ENCODE measurements at places on chromosomes 7 and 10.

DNA sequence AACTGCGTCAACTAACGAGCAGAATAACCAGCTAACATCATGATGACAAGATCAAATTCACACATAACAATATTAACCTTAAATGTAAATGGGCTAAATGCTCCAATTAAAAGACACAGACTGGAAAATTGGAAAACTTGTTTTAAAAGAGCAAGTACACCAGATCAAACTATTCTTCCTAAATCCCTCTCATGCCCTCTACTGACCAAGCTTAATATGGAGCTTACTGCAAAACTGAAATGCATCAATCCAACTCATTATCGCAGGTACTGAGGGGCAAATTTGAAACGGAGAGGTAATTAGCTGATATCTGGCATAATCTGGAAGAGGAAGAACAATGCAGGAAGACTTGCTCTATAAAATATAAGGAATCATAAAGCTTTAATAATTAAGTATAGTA lies 1223.8 kb downstream of the NXPH1 start:
- DNase-seq, result no peak

- peak; percentile 25 for DNase-seq
Measured at GRCh38 chr10:119132521-119133345, 28.8 kb downstream of the DENND10 start.

DNA sequence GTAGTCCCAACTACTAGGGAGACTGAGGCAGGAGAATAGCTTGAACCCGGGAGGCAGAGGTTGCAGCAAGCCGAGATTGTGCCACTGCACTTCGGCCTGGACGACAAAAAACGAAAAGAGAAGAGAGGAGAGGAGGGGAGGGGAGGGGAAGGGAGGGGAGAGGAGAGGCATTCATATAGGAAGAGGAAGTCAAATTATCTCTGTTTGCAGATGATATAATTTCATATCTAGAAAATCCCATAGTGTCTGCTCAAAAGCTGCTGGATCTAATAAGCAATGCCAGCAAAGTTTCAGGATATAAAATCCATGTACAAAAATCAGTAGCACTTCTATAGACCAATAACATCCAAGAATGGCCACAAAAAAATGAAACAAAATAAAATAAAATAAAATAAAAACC lies 120.3 kb downstream of the LMBR1 start:
- no peak for DNase-seq

DNA sequence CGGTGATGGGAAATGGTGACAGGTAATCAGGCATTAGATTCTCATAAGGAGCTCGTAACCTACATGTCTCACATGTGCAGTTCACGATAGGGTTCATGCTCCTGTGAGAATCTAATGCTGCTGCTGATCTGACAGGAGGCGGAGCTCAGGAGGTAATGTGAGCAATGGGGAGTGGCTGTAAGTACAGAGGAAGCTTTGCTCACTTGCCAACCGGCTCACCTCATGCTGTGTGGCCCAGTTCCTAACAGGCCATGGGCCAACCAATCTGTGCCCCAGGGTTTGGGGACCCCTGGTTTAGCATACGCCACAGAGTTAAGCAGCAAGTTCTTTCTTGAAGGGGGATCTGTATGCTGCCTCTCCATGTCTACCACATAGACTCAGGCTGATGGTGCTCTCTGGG lies 133.1 kb downstream of the IQUB start:
- no peak for DNase-seq

- no peak for DNase-seq
Measured at GRCh38 chr7:129006636-129007414, 48.1 kb downstream of the TNPO3 start.

DNA sequence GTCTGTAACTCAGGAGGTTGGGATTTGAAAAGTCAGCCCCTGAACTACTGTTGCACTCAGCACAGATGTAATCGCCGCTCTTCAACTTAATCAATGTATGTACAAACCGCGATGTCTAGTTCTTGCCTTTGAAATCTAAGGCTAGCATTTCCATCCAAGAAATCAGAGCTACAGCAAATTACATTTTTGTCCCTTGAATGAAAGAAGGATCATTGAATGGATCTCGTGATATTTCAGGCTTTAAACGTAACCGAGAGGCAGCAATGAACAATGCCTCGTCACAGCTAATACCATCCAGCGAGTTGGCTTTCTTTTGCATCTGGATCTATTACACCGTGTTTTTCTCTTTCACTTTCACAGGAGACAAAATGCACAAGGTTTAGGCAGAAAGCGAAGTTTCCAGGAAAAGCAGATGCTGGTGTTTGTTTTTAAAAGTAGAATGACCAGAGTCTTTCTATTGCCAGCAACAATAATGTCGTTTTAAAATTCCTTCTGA lies 5.5 kb downstream of the SKIDA1 start:
- no peak for DNase-seq

DNA sequence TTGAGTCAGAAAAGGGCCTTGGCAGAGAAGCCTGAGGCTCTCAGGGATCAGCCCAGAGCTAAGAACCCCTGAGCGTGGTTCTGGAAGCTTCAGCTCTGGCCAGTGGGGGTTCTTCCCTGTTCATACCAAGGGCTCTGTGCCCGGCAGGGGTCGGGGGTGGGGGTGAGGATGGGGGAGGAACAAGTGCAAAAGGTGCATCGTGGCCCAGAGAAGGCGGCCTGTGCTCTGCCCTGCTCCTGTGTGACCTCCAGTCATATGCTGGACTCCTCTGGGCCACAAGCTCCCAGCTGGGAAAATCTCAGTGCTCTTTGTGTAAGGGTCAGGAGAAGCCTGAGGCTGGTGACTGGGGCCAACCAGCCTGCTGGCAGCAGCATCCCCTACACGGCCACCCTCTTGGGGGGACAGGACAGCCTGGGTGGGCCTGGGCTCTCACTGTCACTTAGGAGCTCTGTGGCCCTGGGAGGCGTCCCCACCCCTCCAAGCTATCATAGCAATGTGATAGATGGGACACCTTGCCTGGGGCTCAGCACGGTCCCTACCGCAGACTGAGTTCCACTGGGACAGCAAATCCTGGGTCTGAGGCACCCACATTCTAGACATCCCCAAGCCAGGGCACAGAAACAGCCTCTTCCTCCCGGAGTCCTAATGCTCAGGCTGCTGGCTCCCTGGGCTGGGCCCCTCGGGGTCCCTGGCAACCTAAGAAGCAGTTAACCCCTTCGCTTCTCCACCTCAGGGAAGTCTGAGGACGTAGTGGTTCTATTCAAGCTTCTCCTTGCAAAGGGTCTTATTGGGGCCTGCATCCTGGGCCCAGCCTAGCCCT lies 2.5 kb downstream of the MMRN2 start:
- no peak for DNase-seq

DNA sequence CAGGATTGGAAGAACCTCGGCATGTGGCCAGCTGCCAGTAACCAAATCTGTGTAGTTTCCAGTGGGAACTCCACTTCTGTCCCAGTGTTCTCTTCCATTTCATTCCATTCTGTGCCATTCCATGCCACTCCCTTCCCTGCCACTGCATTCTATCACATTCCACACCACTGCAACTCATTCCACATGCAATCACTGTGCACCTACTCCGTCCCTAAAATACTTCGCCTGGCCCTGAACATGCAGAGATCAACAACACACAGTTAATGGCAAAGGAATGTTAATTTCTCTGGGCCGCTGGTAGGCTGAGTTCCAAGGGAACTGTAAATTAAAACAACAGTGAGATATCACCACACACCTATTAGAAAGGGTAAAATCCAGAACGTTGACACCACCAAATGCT lies 64.8 kb downstream of the AKR1B1 start:
- no peak for DNase-seq

DNA sequence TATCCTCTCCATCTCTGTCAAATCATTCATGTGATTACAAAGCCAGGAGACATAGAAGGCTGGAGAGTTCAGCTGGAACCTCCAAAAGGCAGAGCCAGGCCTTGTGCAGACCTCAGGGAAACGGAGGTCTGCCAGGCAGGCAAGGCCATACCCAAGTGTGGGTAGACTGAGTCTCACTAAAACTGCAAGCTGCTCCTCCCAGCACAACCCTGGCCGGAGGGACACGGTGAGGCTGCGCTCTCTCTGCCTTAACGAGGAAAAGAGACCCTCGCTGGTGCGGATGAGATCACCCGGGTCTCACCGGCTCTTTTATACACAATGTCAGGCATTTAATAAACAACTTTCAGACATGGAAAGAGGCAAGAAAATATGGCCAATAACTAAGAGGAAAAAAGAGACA lies 66.1 kb upstream of the INPP5A start:
- no peak for DNase-seq

DNA sequence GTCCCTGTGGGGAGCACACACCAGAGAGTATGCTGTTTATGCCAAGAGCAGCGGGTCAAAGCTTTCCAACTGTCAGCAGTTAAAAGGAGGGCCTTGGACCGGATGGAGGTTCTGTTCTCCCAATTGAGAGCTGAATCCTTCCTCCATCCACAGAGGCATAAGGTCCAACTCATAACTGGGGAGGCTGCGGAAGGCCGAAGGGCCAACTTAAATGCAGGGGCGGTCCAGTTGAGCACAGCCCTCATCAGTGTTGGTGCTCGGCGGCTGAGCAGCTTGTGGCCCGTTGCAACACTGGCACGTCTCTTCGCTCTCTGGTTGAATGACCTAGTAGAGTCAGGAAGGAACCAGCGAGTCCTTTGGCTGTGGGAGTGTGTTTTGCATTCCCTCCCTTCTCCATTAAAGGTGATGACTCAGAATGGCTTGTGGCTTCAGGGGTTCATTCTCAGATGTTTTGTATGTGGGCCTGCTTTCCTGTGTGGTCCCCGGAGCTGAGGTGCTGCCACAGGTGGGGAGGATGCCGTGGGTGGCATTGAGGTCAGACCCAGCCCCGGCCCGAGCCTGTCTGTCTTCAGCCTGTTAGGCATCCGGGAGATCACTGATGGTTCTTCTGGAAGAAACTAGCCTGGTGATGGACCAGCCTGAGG lies 44.8 kb upstream of the DMBT1 start:
- DNase-seq, result no peak

GRCh38 chr10:77358656-77359055 lies 279.0 kb downstream of the KCNMA1 start:
- no peak for DNase-seq

GRCh38 chr7:126840869-126841268 lies 411.9 kb downstream of the GRM8 start:
- DNase-seq, result no peak

DNA sequence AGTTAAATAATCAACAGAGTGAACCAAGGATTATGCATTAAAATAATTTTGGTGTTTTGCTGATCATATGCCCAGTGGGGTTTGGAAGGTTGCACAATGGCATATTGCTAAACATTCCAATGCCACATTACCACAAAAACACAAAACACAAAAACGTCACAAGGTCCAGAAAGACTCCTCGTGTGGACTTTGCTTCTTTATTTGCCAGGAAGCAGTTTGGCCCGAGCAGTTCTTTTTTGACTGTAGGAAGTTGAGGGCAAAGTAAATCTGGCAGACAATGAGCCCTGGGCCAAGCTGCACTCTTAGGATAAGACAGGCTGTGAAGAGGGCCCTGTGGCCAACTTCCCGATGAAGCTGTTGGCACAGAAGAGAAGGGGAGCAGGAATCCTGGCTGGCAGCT lies 39.2 kb upstream of the SLC35B4 start:
- no peak for DNase-seq

GRCh38 chr7:112596981-112597380 lies 116.2 kb downstream of the LSMEM1 start:
- DNase-seq, result no peak

GRCh38 chr10:43955002-43955596 lies 306.4 kb upstream of the ZNF32 start:
- DNase-seq, result no peak

- no peak for DNase-seq
Measured at GRCh38 chr10:95783741-95784140, 27.8 kb downstream of the ENTPD1 start.

DNA sequence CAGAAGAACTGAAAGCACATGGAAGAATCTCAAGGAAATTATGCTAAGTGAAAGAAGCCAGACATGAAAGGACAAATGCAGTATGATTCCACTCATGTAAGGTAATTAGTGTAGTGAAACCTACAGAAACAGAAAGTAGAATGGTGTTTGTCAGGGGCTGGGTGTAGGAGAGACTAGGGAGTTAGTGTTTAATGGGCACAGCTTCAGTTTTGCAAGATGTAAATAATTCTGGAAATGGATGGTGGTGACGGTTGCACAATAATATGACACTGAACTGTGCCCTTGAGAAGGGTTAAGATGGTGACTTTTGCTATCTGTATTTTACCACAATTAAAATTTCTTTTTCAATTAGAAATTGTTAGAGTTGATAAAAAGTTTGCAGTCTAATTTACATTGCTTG lies 157.3 kb upstream of the ADCY1 start:
- DNase-seq, result no peak

DNA sequence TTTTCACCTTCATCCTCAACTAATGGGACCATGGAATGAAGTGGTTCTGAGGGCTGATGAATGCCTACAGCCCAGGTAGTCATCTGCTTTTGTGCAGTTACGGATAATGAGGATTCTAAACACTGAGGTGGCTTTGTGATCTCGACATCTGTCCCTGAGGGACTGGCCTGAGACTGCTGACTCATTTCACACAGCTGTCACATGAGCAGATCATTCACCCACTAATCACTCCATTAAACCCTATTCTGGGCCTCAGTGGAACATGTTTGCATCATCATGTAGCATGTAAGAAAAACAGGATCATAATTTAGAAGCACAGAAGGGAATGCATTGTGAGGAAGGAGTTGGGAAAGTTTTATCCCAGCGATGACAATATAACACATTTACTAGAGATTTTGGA lies 79.4 kb upstream of the FEZF1 start:
- DNase-seq, result no peak

DNA sequence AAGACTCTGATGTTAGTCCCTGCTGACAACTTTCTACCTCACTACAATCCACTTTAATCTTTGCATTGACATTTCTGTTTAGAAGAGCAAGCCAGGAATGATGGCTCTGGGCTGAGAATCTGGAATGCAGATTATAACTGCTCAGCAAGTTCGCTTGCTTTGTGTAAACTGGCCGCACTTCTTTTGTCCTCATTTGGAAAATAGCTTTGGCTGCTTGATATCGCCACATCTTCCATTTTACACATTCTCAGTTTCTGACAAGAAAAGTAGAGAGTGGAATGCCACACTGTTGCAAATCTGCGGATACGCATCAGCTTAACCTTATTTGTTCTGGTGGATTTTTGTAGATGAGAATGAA lies 429.8 kb downstream of the KCNMA1 start:
- DNase-seq, result no peak

- DNase-seq, result no peak
Measured at GRCh38 chr10:123879606-123880257, 11.9 kb downstream of the CPXM2 start.

DNA sequence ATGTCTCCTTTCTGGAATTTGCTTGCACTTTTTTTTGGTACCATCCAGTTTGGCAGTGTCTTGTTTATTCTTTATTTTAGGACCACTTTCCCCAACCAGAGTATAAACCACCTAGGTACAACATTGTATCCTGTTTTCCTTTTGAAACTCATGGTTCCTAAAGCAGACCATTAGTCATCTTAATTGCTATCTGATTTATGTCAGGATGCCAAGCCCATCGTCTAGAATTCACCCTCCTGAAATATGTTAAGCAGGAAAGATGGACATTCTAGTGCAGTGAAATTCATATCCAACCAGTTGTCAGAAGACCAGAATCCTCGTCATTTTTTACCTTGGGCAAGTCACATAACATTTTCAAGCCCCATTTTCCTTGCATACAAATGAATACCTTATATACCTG lies 223.6 kb upstream of the KMT2E start:
- no peak for DNase-seq

Measured in anterior cingulate cortex (tissue), 58 donors.